Bronchial epithelial cell (primary cell): ENCODE measurements at places on chromosomes 1 and 21. TPM values are rescaled to one million over a fixed set of nuclear protein-coding genes. Genes with fewer than 3 reads are reported as not detected.

Gene SAMD13
- total RNA-seq, result 0.26 and 0.77 TPM in 2 replicates

- peak; percentile 47 for DNase-seq
Measured at GRCh38 chr1:214280386-214281020, 456 bp upstream of the SMYD2 start.

DNA sequence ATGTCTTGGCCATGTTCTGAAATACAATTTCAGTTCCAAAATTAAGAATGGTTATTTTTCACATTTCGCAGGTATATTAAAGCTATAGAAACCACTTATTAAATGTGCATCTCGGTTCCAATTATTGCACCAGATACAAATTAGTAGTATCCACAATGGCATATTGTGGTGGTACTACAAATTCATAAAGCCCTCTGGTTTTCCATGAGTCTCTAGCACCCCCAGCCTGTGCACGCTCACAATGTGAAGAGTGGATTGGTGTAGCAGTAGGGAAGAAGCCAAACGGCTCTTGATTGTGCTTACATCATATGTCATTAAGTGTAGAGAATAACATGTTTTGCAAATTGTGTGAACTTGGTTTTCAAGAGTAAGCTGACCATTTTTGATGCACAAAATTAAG lies 1.9 kb upstream of the BRINP3 start:
- DNase-seq, result no peak

DNA sequence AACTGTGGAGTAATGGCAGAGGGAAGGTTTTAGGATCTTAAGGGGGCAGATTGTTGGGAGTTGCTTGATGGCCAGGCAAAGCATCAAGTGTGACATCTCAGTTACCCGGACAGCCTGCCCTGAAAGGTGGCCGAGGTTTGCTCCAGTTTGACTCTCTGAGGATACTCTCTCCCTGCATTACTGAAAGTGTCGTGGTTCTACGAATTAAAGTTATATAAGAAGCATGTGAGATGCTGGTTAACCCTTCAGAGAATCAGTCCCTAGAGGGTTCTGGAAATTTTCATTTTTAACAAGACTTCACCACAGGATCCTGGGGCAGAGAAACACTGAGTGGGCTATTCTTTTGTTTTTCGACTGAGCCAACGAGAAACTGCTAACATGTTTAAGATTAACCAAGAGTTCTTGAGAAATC lies 689 bp upstream of the ZNF644 start:
- no peak for DNase-seq

Gene OR2L13
- not detected in 2 replicates for total RNA-seq
